ENCODE measurements at places on chromosomes 4 and X.

DNA sequence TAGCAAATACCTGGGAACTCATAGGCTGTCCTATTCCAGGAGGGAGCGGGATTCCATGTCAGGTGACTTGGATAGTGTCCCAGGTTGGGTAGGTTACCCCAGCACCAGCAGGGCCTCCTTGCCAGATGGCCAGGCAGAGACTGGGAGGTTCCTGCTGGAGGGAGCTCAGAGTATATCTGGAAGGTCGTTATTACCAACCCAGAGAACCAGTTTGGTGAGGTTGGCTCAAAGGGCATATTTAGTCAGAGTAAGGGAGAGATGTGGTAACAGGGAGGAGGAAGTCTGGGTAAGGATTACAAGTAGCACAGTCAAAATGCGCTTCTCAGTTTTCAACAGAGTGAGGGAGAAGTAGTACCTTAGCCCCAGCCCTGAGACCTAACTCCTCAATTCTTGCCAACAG is 53.3 kb upstream of the LNX1 start:
- peak; percentile 97 for DNase-seq

DNA sequence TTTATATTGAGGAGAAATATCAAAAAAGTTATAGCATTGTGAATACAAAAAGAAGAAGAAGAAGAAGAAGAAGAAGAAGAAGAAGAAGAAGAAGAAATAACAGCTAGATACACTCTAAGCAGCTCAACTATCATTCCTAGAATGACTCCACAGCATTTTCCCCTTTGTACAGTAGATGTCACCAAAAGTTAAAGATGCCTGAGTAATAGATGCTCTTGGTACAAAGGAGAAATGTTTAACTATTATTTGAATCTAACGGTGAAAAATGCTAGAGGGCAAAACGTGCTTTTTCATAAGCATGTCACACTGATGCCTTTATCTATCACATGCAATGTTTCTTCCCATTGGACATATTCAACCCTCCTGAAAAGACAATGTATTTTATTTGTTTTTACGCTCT is 178.4 kb upstream of the GPRIN3 start:
- peak; percentile 39 for DNase-seq

DNA sequence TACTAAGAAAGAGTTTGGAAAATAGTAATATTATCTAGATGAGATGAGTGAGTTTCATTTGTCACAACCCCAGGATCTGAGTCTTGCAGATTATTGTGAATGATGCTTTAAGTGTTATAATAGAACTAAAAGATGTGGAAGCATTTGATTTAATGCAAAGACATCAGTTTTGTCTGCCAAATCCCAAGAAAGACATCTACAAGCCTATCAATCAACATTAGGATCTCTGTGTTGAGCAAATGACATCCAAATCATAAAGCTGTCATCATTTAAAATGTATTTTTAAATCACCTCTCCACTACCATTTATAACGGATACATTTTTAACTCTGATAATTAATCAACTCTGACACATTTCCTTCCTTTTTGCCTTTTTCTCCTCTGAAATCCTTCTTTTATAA is 310.8 kb upstream of the SLIT2 start:
- DNase-seq, result no peak

- DNase-seq, result no peak
Measured at GRCh38 chr4:22072240-22072639, 123.7 kb upstream of the KCNIP4 start.

- no peak for DNase-seq
Measured at GRCh38 chrX:14017399-14017798, 12.3 kb downstream of the GEMIN8 start.

DNA sequence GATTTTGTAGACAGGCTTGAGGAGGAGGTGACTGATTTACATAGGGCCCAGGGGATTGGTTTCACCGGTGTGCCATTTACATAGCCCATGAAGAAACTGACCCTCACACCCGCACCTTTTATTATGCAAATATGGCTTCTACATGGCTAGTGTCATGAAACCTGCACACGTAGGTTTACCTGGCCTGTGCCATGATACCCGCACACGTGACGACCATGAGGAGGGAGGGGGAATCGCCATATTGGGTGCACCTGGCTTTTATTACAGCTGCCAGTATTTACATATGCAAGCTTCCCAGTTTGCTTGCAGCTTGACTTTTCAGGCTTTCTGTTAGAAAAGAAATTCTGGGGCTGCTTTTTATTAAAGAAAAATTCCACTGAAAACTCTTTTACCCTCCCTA is 359.7 kb downstream of the ADAM29 start:
- DNase-seq, result no peak

GRCh38 chr4:8744083-8744805 is 127.4 kb downstream of the HMX1 start:
- DNase-seq, result no peak

- DNase-seq, result no peak
Measured at GRCh38 chr4:141871086-141871770, 234.8 kb downstream of the IL15 start.

GRCh38 chrX:50456712-50457484 is 13.7 kb downstream of the DGKK start:
- no peak for DNase-seq

- DNase-seq, result peak; percentile 48
Measured at GRCh38 chr4:164779811-164780216, 25.9 kb downstream of the SMIM31 start.

DNA sequence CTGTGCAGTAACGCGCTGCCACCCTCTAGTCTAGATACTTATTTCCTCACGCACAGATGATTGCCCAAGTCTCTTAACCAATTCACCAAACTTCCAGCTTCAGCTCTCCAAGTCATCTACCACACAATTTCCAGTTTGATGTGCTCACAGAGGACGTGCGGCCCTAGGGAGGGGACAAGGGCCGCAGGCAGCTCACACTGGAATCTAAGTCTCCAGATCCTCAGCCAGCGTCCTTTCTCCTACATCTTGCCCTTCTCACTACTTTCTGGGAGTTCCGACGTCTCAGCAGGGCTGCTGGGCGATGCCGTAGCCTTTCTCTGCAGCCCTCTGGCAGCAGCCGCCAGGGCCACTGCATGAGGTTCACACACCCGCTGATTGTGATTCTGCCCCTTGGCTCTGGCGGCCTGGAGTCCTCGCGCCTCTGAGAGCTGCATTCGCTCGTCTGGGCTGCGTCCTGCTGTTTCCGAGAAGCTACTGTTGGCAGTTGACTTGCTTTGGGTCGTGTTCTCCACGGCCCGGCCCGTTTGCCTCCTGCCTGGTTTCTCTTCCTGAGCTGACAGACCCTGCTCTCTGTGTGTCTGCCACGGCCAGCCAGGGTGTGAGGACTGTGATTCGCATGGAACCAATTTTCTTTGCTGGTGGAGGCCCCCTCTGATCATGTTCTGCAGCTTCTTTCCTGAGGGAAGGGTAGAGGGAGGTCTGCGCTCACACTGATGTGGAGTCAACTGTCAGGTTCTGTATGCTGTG is 14.1 kb upstream of the TMEM131L start:
- no peak for DNase-seq

- DNase-seq, result no peak
Measured at GRCh38 chr4:10243856-10244255, 127.3 kb upstream of the WDR1 start.

DNA sequence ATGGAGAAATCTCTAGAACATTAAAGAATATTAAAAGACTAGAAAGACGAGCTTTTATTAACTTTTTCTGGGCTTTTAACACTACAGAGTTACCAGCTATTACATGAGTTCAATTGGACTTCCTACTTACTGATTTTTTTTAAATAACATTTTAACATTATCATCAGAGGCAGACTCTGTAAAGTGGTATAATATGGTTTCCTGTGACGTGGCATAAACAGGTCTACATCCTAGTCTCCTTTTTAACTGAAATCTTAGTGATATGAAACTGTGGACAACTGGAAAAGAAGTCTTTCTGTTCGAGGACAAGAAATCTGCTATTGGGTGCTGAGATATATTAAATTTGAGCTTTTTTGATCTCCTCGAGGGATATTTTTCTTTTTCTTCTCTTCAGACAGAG is 48.7 kb upstream of the ABCG2 start:
- no peak for DNase-seq

DNA sequence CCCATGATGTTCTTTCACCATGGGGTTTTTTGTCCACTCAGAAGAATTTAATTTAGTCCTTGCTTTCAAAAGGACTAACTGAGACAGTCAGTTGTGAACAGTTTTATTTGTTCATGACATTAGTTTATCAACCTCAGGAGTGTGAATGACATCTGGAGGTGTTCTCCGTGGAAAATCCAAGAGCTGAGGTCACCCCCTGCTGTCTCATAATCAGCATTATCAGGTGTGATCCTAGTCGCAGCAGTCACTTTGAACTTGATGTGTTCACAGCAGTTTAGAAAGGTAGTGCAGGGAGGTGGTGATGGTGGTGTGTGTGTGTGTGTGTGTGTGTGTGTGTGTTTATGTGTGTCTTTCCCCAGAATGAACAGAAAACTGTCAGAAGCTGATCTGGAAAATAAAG is 1760.8 kb upstream of the PCDH10 start:
- DNase-seq, result no peak

GRCh38 chr4:64781737-64782326 is 372.6 kb upstream of the TECRL start:
- DNase-seq, result peak; percentile 80

GRCh38 chr4:53365121-53365485 is 758 bp downstream of the SCFD2 start:
- DNase-seq, result peak; percentile 47
